ENCODE measurements at places on chromosomes 5 and 9.

DNA sequence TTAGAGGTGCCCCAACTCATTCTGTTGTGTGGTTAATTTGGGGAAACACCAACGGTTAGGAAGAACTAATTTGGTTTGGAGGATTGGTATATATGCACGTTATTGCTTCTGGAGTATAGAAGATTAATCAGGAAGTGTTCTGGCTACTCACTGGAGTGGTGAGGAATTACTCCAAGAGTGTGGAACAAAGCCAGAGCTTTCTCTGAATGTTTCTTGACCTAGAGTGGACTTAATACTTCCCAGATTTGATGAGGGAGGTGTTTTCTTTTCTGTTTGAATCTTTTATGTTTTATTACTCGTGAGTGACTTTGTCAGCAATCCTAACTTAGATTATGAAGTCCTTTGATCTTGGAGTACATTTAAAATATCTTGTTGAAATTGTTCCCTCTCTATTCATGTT is 163.7 kb downstream of the MAN2A1 start:
- no peak for DNase-seq

DNA sequence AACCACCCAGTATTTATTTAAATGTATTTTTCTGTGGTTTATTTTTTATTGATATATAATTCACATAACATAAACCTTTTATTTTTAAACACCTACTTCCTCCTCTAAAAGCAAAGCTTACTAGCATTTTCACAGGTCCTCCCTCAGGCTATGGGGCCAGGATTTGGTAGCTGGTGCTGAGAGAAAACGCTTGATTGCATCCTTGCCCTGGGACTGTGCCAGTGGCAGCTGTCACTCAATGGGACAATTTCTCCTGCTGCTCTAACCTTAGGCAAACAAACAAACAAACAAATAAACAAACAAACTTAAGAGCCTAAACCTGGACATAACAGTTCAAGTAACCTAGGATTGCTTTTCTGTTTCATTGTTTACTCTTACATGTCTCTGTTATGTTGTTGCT is 102.7 kb downstream of the FOCAD start:
- DNase-seq, result no peak

DNA sequence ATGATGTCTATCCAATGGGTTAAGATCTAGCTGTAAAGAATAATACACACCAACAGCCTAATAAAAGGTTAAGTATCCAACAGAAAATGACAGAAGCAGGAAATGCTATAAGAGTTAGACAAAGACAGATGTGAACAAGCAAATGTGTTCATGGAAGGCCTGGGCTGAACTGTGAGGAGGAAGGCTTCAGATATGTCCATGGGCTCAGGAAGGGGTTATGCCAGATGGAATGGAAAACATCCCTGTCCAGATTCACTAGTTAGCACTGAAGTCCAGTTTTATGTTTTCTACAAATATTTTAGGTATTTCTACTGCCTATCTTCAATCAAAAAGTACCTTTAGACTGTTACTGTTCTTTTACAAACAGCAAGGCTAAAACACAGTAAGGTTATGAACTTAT is 27.1 kb downstream of the ERAP1 start:
- DNase-seq, result no peak

DNA sequence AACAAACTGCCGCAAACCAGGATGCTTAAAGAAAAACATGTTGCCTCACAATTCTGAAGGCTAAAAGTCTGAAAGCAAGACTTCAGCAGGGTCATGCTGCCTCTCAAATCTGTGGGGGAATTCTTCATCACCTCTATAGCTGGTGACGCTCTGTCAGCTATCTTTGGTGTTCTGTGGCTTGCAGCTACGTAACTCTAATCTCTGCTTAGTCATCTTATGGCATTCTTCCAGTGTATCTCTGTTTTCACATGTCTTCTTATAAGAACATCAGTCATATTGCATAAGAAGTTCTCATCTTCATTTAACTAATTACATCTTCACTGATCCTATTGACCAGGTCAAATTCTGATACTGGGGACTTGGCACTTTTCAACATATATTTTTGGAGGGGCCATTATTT is 243.0 kb downstream of the CDH10 start:
- no peak for DNase-seq

- no peak for DNase-seq
Measured at GRCh38 chr5:78243639-78244038, 50.9 kb downstream of the AP3B1 start.

GRCh38 chr5:115072266-115073064 is 97.2 kb downstream of the TRIM36 start:
- DNase-seq, result no peak

DNA sequence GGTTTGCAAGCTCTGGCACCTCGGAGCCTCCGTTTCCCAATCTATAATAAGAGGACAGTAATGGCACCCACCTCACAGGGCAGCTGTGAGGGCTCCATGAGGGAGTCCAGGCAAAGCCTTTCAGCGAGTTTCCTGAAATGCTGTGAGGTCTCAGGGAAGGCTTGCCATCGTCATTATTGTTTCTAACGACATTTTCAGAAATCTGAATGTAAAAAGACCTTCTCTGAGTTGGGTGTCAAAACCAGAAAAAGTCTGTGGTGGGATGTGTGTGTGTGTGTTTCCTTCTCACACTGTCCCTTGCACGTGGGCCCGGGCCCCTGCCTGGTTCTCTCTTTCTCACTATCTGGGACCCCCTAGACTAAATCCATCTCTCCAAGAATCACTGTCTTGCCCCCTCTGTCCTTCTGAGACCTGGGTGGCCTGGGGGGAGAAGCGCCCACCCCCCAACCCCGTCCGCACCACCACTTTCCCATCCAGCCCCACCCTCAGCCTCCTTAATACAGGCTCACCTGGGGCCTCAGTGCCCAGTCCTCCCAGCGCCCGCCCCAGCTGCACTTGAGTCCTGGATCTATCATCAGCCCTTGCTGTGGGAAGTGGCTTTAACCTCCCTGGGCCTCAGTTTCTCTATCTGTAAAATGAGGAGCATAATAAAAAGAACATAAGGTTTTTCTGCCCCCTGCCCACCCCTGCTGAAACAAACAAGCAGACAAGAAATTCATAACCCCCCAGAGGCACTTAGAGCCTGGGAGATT is 180.3 kb downstream of the C9orf50 start:
- no peak for DNase-seq

DNA sequence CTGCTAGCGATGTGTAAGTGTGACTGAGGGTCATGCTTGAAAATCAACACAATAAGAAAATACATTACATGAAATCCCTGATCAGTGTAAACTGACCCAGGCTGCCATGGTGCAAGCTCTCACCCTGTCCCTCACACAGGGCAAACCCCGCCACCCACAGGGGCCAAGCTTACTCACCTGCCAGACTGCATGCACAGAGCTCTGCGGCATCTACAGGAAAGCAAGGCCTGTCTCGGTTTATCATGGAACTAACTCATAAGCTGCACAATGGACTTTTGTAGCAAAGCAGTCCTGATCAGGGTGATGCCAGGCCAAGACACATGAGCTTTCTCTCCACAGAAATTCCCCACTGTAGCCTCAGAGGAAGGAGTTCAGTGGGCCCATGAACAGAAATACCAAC is 9.7 kb downstream of the IPPK start:
- no peak for DNase-seq

- no peak for DNase-seq
Measured at GRCh38 chr9:111190347-111190746, 139.7 kb downstream of the OR2K2 start.

GRCh38 chr5:73448463-73449136 is at the start of gene FOXD1:
Gene FOXD1 (minus strand): TSS chr5:73448777. CDS start chr5:73448362, 415 bp downstream.
- no peak for DNase-seq

GRCh38 chr5:108276187-108277050 is 105.5 kb downstream of the FBXL17 start:
- DNase-seq, result no peak

- no peak for DNase-seq
Measured at GRCh38 chr5:111976705-111977435, 219.9 kb upstream of the NREP start.

- no peak for DNase-seq
Measured at GRCh38 chr9:18905028-18905882, 127.8 kb downstream of the SAXO1 start.

DNA sequence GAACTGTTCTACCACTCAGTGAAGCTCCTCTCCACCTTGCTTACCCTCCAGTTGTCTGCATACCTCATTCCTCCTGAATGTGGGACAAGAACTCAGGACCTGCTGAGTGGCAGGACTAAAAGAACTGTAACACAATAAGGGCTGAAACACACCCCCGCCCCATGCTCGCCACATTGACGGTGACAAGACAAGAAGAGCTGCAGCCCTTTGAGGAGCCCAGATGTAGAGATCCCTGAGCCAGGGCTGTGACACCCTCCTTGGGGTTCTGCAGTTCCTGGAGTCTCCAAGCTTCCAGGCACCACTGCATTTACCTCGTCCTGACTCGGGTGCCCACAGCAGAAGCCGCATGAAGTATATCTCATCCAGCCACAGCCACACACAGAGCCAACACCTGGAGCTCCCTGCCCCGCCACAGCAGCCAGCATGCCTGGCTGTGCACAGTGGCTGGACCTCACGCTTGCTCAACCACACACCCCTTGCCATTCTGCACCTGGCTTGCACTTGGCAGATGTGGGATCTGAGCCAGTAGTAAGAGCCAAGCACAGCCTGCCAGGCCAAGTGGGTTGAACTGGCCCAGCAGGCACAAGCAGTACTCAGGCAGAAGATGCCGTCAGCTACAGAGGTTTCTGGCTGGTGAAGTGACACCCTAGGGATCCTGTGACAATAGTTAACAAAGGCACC is 166.1 kb downstream of the RNF180 start:
- DNase-seq, result no peak

- no peak for DNase-seq
Measured at GRCh38 chr5:2914981-2915484, 163.6 kb upstream of the IRX2 start.

Measured in GDM1 (cell line).